ENCODE measurements at places on chromosomes 12 and 14.

- DNase-seq: no peak
Measured at GRCh38 chr12:108831309-108831991, 25.9 kb downstream of the SSH1 start.

DNA sequence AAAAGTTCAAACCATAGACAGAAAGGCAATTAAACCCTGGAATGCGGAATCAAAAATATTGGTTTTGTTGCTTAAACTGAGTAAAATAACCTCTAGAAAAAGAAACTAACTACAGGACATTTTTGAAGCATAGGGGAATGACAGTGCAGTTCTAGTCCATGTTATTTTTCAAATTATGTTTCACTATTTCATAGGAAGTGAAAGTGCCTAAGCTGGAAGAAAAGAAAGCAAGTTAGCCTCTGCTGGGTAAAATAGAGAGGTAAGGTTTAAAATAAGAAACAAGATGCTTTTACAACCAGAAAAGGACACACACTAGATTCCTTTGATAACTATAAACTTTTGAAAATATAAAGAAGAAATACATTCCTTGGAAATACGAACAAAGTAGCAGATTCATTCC is 1.1 kb downstream of the CLECL1 start:
- DNase-seq: no peak

DNA sequence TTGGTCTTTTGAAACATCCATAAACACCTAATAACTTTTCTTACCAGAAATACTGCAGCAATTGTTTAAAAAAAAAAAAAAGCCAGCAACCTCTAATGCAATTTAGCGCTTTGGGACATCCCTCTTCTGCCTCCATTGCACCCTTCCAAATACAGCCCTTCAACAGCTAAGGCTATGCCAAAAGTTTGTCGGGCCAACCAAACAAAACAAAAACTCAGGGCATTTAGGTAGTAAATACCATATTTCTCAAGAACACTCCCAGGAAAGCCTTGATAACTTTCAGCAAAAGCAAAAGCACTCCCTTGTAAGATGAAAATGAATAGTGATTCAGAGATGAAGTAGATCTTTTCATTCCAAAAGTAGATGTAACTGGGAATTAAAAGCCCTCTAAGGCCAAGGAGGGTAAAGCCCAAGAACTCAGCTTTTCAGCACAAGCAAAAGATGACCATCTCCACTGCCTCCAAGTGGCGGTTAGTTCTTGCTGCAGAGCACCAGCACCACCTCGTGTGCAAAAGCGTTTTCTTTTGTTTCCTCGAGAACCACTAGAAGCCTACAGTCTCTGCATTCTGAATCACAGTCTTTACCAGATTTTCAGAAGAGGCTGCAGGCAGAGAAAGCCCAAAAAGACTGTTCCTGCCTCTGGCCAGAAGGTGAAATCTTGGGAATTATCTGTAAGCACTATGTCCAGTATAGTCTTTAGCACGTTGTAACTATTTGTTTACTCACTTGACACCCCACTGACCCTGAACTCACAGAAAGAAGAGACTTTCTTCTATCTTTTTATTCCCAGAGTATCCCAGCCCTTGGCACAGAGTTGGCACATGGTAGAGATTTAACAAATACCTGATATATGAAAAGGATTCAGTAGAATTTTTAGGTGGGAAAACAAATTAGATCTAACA is 53.1 kb downstream of the SIX6 start:
- peak; percentile 80 for DNase-seq

DNA sequence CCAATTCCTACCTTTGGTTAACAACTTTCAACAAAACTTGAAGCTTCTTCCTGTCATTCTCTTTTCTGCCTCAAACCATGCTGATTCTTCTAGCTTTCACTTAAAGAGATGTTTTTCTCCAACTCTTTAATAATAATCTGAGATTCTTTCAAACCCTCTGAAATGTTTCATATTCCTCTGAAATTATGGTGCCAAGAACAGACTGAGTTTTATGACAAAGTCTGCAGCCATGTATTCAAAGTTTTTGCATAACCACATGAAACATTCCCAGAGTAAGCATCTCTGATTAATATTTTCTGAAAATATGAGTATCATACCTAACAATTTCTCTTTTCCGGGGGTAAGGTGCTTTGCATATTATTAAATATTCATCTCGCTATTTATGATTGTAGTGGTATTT is 59.1 kb upstream of the DCN start:
- DNase-seq: no peak

DNA sequence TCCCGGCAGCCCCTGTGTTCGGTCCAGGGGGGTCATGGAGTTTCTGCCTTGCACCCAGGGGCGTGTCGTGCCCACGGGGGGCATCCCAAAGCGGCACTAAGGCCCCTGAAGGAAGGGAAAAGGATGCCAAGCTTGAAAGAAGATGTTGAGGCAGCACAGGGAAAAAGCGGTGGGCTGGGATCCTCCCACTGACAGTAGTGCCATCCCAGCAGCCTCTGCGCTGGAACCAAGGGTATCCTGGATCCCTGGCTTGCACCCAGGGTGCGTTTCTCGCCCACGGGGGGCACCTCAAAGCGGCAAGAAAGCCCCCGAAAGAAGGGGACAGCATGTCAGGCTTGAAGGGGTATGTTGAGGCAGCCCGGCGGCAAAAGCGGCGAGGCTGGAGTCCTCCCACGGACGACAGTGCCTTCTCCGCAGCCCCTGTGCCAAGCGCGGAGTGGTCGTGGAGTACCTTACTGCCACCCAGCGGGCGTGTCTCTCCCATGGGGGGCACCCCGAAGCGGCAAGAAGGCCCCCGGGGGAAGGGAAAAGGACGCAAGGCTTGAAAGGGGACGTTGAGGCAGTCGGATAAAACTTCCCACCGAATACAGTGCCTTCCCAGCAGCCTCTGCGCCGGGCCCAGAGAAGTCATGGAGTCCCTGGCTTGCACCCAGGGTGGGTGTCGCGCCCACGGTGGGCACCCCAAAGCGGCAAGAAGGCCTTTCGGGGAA is 164.4 kb upstream of the ALG10B start:
- DNase-seq: no peak

GRCh38 chr12:97464385-97465321 is 2.0 kb downstream of the RMST start:
- DNase-seq: peak; percentile 71

- no peak for DNase-seq
Measured at GRCh38 chr12:49296034-49296835, 1.3 kb downstream of the PRPH start.

- no peak for DNase-seq
Measured at GRCh38 chr12:70383484-70383883, 17.4 kb downstream of the KCNMB4 start.

- no peak for DNase-seq
Measured at GRCh38 chr12:89450907-89451306, 73.7 kb downstream of the GALNT4 start.

GRCh38 chr12:46005151-46005797 is 14.9 kb upstream of the SCAF11 start:
- DNase-seq: no peak

DNA sequence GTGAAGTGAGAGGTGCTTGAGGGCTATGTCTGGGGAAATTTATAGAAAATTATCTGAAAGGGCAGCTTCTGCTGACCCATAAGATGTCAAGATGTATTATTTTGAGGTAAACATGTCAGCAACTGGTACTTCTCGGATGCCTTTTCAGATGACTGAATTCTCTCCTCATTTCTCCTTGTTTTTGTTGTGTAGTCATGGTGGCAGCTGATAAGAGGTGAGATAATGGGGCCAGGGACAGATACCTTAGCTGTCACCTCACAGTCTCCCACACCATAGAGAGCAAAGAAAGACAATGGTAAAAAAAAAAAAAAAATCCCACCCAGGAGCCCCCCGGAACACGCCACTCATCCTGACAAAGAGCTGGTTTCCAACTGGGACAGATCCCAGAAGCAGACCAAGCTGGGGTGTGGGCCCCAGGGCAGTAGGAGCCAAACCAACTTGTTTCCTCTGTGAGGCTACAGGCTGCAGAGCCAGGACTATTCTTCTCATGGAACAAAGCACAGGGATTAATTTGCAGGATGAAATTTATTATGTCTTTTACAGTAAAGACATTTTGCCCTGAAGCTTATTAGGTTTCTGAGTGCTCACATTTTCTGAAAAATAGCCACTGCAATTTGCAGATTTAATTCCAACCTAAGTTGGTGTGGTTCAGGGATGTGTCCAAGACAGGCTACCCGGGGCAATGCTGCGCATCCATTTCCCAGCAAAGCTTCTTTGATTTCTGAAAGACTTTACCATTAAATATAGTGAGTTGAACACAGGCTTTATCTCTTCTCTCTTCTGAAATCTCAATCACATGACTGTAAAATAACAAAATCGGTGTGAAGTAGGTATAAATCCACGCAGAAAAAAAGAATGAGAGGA is 52.2 kb downstream of the NDUFA12 start:
- no peak for DNase-seq

GRCh38 chr14:21917699-21918436 is 244.2 kb upstream of the OR4E1 start:
- DNase-seq: peak; percentile 5

DNA sequence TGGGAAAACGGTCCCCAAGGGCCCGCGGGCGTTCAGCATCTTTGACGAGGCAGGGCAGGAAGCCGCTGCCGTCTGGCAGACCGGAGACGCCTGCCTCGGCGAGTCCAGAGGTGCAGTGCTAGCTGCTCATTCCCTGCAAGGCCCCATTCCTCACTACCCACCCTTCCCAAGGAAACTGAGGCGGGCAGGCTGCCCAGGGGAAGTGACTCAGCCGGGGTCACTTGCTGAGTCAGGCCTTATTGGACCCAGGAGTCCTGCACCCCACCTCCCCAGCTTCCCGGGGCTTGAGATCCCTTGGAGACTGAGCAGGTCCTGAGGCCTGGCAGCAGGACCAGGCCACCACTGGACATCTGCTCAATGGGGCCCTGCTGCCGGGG is 3.7 kb downstream of the SH2B3 start:
- DNase-seq: no peak

- DNase-seq: no peak
Measured at GRCh38 chr14:37596790-37597472, 1.5 kb downstream of the TTC6 start.

GRCh38 chr12:45296046-45296586 is 80.2 kb downstream of the ANO6 start:
- no peak for DNase-seq

DNA sequence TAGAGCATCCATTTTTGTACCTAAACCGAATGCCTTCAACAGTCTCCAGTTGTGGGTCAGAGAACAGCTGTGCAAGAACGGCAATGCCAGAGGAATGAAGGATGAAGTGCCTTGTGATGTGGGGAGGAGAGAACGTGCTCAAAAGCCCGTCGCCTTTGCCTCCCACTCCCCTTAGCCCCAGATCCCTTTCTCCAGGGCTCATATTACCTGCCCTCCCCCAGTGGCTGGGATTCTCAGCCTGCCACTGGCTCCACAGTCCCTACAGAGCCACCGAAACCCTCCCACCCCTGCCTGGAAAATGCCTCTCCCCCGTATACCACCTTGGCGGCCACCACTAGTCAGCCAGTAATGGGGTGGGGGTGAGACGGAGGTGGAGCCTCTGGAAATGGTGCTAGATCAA is 158.5 kb downstream of the ZFP36L1 start:
- no peak for DNase-seq

DNA sequence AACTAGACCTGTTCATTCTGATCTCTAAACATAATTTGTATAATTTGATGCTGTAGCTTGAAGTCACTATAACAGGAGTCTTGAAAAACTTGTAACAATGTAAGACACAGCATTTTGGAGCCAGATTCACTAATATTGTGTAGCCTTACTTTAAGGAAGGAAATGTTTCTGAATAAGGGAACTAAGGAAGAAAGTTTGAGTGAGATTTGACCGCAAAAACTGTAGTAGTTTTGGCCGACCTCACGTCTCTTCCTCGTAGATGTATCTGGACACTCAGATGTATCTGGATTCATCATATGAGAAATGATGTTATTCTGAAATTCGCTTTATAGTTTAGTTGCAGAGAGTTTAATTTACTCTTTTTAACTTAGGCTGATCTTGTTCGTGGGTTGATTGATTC is 13.9 kb upstream of the DNAH10 start:
- DNase-seq: no peak

DNA sequence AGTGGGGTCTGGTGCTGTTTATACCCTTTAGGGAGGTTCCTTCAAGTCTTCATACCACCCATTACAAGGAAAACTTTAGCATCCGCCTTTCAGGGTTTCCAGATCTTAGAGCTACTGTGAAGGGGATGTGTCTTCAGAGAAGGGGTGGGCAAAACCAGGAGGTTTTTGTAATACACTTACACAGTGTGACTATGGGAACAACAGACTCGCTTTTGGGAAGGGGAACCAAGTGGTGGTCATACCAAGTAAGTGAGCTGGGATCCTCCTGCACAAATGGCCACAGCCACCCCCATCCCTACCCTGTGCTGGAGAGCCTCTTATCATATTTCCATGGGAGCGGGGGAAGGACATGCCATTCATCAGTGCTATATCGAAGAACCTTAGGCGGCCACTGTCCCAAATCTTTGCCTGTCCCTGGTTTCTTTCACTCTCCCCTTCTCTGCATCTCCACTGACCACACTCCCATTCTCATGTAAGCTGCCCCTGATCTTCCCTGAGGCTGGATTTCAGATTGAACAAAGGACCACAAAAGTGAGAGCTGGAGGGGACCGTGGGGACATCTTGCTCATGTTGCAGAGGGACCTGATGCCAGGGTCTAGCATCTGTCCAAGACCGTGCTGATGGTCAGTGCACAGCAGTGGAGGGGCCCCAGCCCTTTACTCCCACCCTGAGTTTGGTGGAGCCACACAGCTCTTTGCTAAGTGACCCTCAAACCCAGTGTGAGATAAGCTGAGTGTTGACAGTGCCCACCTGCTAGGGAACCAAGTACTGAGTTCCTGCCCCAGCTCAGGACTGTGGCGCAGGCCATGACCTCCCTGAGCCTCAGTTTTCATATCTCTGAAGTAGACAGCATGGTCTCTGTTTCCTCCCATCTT is 51.4 kb downstream of the DAD1 start:
- DNase-seq: no peak

GRCh38 chr12:48486261-48486660 is 4.0 kb downstream of the C12orf54 start:
- DNase-seq: no peak

- DNase-seq: no peak
Measured at GRCh38 chr12:109296431-109296830, 12.7 kb downstream of the FOXN4 start.

- DNase-seq: no peak
Measured at GRCh38 chr14:36243183-36243582, 66.7 kb upstream of the PTCSC3 start.

DNA sequence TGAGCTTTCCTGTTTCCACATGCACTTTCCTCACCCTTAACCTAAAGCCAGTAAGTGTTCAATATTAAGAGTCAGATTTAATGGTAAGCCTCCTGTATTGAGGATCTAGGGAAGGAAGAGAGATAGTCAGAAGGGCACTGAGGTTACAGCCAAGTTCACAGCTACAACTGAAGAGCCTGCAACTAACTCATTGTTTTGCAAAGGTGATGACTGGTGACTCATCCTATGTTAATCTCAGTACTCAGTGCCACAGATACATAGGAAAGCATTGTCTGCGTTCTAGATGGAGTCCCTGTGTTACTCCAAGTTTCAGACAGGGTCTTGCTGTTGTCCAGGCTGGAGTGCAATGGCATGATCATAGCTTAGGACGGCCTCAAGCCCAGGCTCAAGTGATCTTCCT is 157.0 kb upstream of the RBM19 start:
- no peak for DNase-seq

Data from NCI-H2227 treated with DMSO at 0.1 percent for 48 hours (cell line).